Head of caudate nucleus (tissue), 42 donors: ENCODE measurements at places on chromosomes 5 and 9.
A peak's percentile ranks its signal among the peaks of the same experiment; 100 is the strongest.

GRCh38 chr5:152332716-152333460 lies 72.2 kb downstream of the NMUR2 start:
- DNase-seq, result no peak

DNA sequence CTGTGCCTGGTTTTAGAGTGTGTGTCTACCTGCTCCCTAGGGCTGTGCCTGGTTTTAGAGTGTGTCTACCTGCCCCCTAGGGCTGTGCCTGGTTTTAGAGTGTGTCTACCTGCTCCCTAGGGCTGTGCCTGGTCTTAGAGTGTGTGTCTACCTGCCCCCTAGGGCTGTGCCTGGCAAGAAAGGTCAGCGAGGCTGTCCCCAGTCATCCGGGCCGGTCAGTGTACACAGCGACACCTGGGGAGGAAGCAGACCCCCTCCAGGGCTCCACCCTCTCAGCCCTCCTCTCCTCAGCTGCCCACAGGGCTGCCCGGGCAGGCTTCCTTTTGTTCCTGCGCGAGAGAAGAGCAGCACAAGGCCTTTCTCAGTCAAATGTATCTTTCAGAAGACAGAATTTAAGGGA lies 4.1 kb downstream of the NRARP start:
- no peak for DNase-seq

- no peak for DNase-seq
Observed at GRCh38 chr9:296411-296810, 81.7 kb downstream of the DOCK8 start.

- no peak for DNase-seq
Observed at GRCh38 chr9:126695701-126696400, 82.1 kb downstream of the LMX1B start.

DNA sequence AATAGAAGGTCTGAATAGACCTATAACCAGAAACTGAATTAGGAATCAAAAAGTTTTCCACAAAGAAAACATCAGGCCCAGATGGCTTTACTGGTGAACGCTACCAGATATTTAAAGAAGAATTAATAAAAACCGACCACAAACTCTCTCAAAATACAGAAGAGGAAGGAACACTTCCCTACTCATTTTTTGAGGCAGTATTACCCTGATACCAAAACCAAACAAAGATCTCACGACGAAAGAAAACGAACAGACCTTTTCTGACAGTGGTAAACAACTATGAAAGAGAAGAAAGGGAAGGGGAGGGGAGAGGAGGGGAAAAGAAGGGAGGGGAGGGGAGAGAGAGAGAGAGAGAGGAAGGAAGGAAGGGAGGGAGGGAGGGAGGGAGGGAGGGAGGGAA lies 13.5 kb downstream of the B4GALT1 start:
- no peak for DNase-seq

GRCh38 chr5:127872494-127872893 lies 169.3 kb downstream of the CCDC192 start:
- no peak for DNase-seq

DNA sequence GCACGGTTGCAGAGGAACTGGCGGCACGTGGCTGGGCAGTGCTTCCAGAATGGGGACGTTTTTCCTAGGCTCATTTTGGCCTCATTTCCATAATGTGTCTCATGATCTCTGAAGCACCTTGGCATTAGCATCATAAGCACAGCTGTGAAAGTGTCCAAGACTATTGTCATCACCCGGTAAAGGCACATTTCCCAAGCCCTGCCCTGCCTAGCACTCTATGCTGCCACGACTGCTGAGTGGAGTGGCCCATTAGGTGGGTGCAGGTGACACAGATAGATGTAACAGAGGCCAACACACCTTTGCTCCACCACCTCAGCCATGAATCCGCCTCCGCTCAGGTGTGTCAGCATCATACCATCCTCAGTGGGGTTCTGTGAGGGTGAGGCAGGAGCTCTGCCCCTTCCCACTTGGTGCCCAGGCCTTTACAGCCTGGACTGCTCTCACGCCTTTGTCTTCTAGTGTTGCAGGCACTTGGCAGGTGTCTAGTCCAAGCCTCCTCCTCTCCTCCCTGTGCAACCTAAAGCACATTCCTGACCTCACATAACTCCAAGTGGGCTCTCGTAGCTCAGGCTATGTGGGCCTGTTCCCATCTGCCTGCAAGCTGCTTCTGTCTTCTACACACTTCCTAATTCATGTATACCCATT lies 213.0 kb downstream of the FSTL4 start:
- peak; percentile 14 for DNase-seq

DNA sequence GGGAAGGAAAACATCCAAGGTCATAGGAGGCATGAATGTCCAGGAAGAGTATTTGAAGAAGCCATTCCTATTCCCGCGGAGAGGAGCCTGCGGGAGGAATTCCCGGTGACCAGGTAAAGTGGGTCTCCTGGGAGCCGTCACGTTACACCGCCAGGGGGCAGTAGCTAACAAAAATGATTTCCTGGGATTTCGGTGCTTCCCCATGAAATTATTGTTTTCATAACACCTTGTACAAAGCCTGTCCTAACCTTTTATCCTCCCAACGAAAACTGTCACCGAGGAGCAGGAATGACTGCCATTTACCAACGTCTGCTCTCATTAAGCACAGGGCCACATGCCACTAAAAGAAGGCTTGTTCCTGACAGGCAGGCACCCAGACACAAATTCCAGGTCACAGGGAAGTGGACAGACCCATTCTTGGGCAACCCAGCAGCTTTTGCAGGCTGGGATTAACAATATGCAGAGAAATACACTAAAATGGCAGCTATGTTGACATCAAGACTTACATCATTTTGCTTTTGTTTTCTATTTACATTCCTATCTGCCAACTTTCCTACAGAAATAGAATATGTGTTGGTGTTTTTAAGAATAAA lies 41.2 kb upstream of the CTSL start:
- DNase-seq, result peak; percentile 76

DNA sequence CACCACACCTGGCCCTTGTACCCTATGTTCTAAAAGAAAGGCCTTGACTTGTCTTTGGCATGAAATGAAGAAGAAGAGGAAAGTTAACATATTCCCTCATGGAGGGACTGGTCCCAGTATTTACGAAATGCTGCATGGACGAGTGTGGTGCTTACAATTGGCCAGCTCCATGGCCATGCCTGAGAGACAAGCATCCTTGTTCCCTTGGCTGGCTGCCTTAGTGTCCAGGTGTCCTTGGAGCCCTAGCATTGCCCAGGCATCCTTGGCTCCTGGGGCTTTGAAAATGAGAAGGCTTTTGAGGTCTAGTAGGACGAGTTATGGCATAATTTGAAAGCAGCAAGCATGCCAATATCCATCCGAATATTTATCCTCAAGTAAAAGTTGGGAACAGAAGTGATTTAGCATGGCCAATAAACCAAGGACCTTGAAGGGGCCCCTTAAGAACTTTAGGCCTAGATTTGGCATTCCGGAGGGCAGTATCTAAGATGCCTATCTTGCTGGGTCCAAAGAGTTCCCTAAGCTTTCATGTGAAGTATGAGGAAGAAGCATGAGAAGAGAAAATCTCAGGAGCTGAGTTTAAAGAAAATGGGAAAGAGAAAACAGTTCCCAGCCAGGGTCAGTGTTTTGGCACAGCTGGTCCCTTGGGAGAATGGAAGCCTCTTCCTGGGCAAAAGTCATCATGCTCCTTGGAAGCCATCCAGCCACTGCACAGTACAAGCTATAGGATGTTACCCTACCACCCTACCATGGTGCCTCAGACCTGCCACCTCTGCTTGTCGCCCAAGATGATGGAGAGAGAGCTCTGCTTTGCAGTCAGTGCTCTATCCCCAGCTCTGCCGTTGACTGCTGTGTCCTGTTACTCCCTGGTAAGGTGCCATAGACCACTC lies 91.0 kb downstream of the AOPEP start:
- no peak for DNase-seq

GRCh38 chr5:139232147-139232724 lies 34.1 kb upstream of the SIL1 start:
- no peak for DNase-seq

DNA sequence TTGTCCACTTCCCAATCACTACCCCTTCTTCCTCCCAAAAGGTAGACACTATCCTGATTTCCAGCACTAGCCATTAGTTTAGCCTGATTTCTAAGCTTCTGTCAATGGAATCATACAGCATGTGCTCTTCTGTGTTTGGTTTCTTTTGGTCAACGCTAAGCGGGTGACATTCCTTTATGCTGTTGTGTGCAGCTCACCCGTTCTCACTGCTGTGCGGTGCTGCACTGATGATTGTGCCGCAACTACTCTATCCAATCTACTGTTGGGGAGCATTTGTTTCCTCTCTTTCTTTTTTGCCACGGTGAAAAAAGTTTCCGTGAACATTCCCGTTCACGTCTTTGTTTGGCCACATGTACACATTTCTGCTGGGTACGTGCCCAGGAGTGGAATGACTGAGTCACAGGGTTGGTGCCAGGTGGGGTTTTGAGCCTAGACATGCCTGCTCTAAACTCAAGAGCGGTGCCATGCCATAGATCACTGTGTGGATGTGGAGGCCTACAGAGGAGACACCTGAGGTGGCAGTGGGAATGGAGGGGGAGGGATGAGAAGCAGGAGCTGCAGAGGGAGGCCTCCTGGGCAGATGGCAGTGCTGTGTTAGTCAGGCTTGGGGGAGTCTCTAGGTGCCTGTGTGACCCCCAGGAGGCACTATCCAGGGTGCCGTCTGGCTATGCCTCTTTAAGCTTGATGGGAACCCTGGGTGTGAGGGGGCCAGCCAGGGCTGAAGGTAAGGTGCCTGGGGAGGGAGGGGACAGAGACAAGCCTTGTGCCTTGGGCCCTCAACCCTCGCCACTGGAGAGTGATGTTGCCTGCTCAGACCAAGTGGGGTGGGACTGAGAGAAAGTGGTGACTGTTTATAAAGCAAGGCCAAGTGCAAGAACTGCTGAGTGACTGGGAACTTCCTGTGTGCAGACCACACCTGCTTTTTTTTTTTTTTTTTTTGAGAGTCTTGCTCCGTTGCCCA lies 11.4 kb upstream of the ANKRD33B start:
- DNase-seq, result no peak

GRCh38 chr5:180470966-180471582 lies 23.1 kb upstream of the CNOT6 start:
- peak; percentile 81 for DNase-seq

DNA sequence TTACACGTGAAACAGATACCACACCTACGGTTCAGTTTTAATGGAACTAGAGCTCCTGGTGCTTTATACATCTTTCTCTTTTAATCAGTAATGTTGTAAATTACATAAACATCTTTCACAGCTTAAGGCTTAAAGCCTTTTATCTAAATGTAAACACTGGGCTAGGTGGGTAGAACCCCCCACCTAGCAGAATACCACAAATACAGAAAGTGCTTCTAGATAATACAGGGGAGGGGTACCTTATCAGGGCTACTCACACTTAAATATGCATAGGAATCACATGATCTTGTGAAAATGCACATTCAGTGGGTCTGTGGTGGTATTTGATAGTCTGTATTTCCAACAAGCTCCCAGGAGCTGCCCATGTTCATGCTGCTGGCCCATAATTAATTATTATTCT lies 256.4 kb upstream of the TARS1 start:
- DNase-seq, result no peak

DNA sequence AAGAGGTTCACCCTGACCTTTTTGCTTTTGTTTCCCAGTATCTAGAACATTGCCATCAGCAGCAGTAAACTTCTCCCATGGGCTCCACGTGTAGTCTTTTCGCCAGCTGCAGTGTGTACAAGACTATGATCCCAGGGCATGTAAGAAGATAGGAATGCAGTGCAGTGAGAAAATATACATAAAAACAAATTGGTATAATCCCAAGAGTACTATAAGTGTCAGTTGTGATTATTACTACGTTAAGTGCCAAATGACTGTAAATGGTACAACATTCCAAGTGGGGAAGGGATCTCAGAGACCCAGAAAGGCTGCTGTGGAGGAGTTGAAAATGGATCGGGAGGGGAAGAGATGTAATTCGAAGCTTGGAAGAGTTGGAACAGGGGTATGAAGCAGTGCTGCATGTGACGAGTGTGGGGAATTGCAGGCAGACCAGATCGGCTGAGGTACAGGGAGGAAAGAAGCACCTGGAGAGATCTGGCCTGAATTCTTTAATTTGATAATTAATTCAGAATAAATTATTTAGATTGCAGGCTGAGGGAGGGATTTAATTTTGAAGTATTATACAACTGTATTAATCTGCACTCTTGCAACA lies 95.1 kb downstream of the FBXL7 start:
- DNase-seq, result no peak

GRCh38 chr9:133225171-133226011 lies 16.3 kb upstream of the OBP2B start:
- no peak for DNase-seq

GRCh38 chr9:106077731-106078130 lies 383.4 kb downstream of the TMEM38B start:
- DNase-seq, result peak; percentile 23

DNA sequence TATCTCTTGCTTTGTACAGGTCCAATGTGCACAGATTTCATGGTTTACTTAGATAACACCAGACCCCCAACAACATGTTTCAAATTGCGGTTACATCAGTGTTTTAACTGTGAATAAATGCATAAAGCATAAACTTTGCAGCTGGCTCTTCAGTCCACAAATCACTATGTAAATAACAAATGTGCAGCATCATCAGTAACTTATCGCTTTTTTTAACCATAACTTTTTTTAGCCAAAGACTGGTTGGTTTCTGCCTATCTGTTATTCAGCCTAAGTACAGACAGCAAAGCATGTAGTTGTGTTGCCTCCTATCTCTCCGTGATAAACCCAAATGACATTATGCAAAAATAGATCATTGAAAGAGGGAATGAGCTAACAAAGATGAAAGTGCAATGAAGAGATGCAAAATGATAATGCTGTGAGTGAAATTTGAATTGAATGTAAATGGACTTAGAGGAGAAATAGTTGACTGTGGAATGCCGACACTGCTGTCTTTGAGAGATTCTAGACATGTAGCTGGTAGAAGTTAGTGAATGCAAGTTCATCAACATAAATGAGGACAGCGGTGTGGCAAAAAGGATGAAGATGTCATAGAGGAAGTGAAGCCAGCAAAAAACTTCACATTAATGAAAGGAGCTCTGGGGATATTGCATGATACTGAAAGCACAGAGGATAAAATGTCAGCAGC lies 108.8 kb downstream of the PDE8B start:
- DNase-seq, result no peak

GRCh38 chr5:124714910-124715309 lies 31.5 kb downstream of the ZNF608 start:
- no peak for DNase-seq

DNA sequence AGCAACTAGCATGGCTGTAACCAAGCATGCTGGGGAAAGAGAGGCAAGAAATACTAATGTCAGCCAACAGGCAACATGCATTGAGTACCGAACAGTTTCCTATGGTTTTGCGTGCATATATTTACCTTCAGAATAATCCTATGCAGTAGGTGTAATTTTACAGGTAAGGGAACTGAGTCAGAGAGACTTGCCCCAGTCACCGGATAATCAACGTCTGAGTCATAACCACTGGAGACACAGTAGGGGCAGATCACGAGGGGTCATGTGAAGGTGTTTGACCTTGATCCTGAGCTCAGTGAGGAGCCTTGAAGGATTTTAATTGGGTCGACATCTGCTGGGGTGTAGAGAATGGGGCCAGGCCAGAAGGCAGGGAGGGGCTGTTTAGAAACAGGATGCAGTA lies 13.4 kb upstream of the TSC1 start:
- no peak for DNase-seq

DNA sequence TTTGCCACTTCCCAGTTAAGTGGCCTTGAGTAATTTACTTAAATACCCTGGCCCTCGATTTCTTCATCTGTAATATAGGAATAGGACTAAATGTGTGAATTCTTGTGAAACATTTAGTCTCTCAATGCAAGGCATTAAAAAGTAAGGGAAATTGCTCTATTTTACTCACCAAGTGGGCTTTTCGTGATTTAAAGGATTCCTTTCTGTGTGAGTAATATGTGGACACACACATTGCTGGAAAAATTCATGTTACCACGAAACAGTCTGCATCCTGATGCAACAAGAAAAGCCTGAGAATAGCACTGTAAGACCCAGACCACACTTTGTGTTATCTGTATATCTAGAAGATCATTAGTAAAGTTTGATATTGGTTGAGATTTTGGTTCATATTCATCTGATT lies 1243.0 kb upstream of the CDH9 start:
- no peak for DNase-seq
